Mononuclear cell (primary cell): ENCODE measurements at places on chromosomes 1 and 21. TPM values are rescaled to one million over a fixed set of nuclear protein-coding genes. Genes with fewer than 3 reads are reported as not detected.

The KISS1 gene
- not detected for total RNA-seq

The KCNH1 gene
- total RNA-seq = not detected

The RNU1-4 gene
- under 0.01 TPM for total RNA-seq

The FAM163A gene
- total RNA-seq = 0.21 TPM

The SYF2 gene
- 98.0 TPM for total RNA-seq

The PLCH2 gene
- total RNA-seq = 4.7 TPM

The CFHR3 gene
- total RNA-seq = not detected

The MUL1 gene
- total RNA-seq = 29.0 TPM

The LMX1A gene
- total RNA-seq = not detected

The ENSA gene
- total RNA-seq = 147 TPM

The CRB1 gene
- under 0.01 TPM for total RNA-seq

The RSPH1 gene
- 0.10 TPM for total RNA-seq

The CRYAA gene
- total RNA-seq = not detected

The ITLN2 gene
- not detected for total RNA-seq
